ENCODE measurements at places on chromosomes 16 and 17. TPM values are rescaled to one million over a fixed set of nuclear protein-coding genes. Genes with fewer than 3 reads are reported as not detected.

C1QTNF1 gene
- 76.5 TPM for total RNA-seq

KRTAP4-3 gene
- not detected for total RNA-seq

SPNS3 gene
- not detected for total RNA-seq

PRSS8 gene
- 4.1 TPM for total RNA-seq

HOXB6 gene
- total RNA-seq: 40.1 TPM

C17orf107 gene
- total RNA-seq: 0.73 TPM

ST6GALNAC2 gene
- 27.1 TPM for total RNA-seq

ADAM11 gene
- 1.3 TPM for total RNA-seq

RRAD gene
- 33.4 TPM for total RNA-seq

SRCIN1 gene
- total RNA-seq: 2.6 TPM

PRSS36 gene
- total RNA-seq: 2.5 TPM

PGS1 gene
- 36.0 TPM for total RNA-seq

C17orf50 gene
- not detected for total RNA-seq

SLC12A4 gene
- 54.7 TPM for total RNA-seq

GPT2 gene
- 4.7 TPM for total RNA-seq

MT1A gene
- total RNA-seq: not detected

TBC1D3L gene
- 2.3 TPM for total RNA-seq

ESRP2 gene
- 0.13 TPM for total RNA-seq

ARHGAP27 gene
- 11.6 TPM for total RNA-seq

SLC22A31 gene
- total RNA-seq: not detected

SCGB1C2 gene
- total RNA-seq: not detected

SDK2 gene
- 0.67 TPM for total RNA-seq

GPR139 gene
- not detected for total RNA-seq

HOXB5 gene
- 1.4 TPM for total RNA-seq

GP1BA gene
- not detected for total RNA-seq

TPSAB1 gene
- total RNA-seq: 39.8 TPM

ZNF23 gene
- 15.1 TPM for total RNA-seq

KRT28 gene
- not detected for total RNA-seq

DNAI2 gene
- total RNA-seq: not detected

OTOP2 gene
- total RNA-seq: not detected

KRT36 gene
- not detected for total RNA-seq

CD300LF gene
- not detected for total RNA-seq

KIF18B gene
- total RNA-seq: 0.35 TPM

AANAT gene
- not detected for total RNA-seq

GLIS2 gene
- 5.7 TPM for total RNA-seq

SCIMP gene
- total RNA-seq: 2.2 TPM

COL1A1 gene
- 66.8 TPM for total RNA-seq

USP43 gene
- total RNA-seq: 0.27 TPM

RNF157 gene
- total RNA-seq: 2.8 TPM

CD7 gene
- 1.7 TPM for total RNA-seq

NECAB2 gene
- total RNA-seq: not detected

NEUROD2 gene
- total RNA-seq: not detected

ACSM3 gene
- total RNA-seq: 6.5 TPM

IL34 gene
- total RNA-seq: 1.6 TPM

KIF2B gene
- total RNA-seq: not detected

TEX14 gene
- total RNA-seq: 0.05 TPM

KRT12 gene
- not detected for total RNA-seq

RNF135 gene
- total RNA-seq: 19.0 TPM

GAS7 gene
- 122 TPM for total RNA-seq

OR3A1 gene
- not detected for total RNA-seq

PLLP gene
- 1.7 TPM for total RNA-seq

PLA2G10 gene
- not detected for total RNA-seq

TP53TG3C gene
- total RNA-seq: not detected

Measured in gastroesophageal sphincter (tissue), 4 donors.